ENCODE measurements at places on chromosomes 13 and 19.

- no peak for DNase-seq
These were observed 41.3 kb upstream of the NPAS1 start for GRCh38 chr19:46978171-46978869.

DNA sequence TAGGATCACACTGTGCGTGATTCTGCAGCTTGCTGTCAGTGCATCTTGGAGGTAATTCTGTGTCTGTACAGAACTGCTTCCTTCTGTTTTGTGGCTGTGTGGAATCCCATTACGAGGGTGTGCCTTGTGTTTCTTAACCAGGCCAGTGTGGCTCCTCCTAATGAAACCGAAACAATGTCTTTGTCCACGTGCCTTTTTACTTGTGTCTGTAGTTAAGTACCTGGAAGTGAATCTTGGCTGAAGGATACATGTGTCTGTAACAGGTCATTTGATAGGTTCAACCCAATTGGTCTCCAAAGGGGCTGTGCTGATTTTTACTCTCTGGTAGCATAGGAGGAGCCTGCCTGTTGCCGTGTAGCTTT lies 13.1 kb downstream of the NOP53 start:
- DNase-seq, result no peak

DNA sequence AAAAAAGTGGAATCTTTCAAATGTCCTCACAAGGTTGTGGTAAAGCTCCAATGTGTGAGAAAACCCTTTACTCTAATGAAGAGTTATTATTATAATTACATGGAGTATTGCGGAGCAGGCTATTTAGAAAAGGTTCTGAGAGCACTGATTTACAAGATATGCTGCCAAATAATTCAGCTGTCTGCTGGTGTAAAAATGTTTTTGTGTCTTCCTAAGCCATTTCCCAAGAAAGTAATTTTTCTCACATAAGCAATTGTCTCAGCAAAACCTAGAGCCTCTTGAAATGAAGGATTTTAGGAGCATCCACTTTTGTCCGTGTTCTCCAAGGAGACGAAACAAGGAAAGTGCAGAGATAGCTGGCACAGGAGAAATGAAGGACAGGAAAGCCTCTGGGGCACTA lies 229.6 kb upstream of the STARD13 start:
- DNase-seq, result no peak

DNA sequence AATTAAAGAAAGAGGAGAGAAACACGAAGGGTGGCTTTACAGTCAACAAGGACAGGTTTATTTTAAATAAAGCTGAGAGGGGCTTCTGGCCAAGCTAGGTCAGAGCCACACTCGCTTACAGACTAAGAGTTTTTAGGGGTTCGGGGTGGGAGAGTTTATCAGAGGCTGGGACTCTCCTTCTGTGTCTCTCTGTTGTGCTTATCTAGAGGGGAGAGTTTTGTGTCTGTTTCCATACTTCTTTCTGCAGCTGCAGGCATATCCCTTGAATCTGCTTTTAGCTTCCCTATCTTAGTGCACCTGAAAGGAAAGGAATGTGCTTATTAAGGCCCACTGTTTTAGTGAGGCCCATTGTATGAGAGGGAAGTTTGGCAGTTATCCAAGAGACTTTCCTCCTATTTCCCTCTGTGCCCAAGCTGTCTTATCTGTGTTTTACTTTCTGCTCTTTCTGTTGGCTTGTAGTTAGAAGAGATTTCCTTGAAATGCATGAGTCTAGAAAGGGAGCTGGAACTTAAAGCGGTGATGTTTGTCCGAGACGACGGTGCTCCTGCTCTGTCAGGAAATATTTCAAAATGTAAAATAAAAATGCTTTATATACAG lies 275.3 kb downstream of the KCTD12 start:
- no peak for DNase-seq

- no peak for DNase-seq
These were observed 28.1 kb upstream of the POMP start for GRCh38 chr13:28630869-28631268.

- no peak for DNase-seq
These were observed 10.6 kb upstream of the CEACAM4 start for GRCh38 chr19:41637484-41637883.

GRCh38 chr13:103287659-103288058 lies 221.4 kb upstream of the SLC10A2 start:
- DNase-seq, result no peak

GRCh38 chr13:24097667-24098066 lies 62.9 kb upstream of the SPATA13 start:
- no peak for DNase-seq

DNA sequence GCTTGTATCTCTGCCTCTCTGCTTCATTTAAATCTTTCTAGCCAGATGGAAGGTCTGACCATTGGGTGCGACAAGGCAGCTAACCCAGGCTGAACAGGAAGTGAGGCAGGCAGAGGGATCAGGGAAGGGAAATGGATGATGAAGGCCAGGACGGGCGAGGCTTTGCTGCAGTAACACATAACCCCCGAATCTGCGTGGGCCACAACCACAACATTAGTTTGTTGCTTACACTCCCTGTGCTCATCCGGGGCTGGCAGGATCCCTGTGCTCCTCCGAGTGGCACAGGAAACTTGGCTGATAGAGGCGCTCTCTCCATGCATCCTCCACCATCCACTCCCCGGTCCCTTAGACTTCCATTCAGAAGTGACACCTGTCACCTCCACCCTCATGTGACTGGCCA lies 1.1 kb upstream of the FLT3LG start:
- DNase-seq, result no peak

- DNase-seq, result no peak
These were observed at the start of gene RNF17 for GRCh38 chr13:24763596-24764275. Gene RNF17 (plus strand): TSS chr13:24764169. CDS start chr13:24764204, 35 bp downstream.

DNA sequence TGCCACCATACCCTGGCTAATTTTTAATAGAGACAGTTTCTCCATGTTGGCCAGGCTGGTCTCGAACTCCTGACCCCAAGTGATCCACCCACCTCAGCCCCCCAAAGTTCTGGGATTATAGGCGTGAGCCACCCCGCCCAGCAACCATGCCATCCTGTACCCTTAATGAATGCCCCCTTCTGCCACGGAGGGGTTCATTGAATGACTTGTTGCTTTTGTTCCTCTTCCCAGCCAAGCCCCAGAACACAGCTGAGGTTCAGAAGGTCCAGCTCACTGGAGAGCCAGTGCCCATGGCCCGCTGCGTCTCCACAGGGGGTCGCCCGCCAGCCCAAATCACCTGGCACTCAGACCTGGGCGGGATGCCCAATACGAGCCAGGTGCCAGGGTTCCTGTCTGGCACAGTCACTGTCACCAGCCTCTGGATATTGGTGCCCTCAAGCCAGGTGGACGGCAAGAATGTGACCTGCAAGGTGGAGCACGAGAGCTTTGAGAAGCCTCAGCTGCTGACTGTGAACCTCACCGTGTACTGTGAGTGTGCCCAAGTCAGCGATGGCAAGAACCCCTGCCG lies 6.0 kb downstream of the PVR start:
- no peak for DNase-seq

DNA sequence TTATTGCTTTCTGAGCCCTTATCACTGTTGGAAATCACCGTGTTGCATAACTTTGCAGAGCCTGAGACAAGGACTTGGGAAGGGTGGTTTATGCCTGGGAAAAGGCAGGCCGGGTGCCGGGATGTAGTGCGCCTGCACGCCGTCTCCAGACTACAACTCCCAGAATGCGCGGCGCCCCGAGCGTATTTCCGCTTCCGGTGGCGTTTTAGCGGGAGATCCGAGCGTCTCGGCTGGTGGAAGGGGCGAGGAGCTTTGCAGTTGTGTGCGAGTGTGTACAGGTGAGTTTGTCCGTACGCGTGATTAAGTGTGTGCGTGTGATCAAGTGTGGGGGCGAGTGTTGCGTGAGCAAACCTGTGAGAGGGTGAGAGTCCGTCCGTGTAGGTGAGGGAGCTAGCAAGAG lies 75.4 kb downstream of the PEG3 start:
- no peak for DNase-seq

- no peak for DNase-seq
These were observed 1.7 kb downstream of the UBXN6 start for GRCh38 chr19:4455719-4456475.

GRCh38 chr13:72165276-72165675 lies 298.3 kb upstream of the DACH1 start:
- DNase-seq, result no peak

DNA sequence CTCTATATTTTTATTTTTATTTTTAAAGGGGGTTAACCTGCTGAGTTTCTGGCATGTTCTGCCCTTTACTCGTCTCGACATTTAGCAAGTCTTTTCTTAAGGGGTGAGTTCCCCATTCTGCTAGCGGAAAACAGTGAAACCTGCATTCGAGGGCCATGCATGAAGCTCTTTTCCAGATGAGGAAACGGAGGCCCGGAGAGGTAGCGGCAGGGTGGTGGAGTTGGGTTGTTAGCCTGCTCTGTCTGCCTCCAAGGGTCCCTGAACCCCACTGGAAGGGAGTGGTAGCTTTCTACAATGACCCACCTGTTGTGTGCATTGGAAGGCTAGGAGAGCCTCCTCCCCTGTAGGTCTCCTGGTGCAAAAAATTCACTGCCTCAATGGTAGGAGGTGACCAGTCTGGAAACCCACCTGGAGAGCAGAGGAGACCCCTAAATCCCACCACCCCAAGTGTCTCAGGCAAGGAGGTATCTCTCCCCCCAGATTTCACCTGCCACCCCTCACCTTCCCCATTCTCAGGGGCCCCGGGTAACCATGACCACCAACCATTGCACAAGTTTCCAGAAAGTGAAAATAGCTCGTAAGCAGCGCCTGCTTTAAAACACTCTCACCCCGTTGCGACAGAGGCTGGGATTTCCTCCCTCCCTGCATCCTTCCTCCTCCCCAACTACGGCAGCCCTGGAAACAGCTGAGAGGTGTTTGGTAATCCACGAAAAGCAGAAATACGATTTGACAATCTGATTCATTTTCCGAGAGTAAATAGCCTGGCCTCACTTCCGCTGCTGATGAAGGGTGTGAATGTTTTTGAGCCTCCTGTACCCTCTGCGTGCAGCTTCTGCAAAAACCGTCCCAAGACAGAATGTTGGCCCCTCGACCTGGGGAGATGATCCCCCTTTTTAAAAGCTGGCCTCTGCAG lies 3.5 kb downstream of the KLF2 start:
- DNase-seq, result no peak

- DNase-seq, result no peak
These were observed 55.6 kb downstream of the SLC7A9 start for GRCh38 chr19:32813862-32814425.

DNA sequence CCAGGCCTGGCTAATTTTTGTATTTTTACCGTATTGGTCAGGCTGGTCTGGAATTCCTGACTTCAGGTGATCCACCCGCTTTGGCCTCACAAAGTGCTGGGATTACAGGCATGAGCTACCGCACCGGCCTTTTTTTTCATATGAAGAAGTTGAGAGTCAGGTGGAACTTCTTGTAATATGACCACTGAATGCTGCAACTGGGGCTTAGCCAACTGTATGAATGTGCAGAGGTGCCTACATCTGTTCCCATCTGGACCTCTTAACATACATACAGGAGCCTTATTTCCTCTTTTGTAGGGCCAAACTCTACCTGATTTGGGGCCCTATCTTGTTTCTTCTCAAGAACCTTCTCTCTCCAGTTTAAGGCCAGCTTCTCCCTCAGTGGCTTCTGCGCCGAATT lies 11.9 kb upstream of the GGACT start:
- DNase-seq, result no peak

DNA sequence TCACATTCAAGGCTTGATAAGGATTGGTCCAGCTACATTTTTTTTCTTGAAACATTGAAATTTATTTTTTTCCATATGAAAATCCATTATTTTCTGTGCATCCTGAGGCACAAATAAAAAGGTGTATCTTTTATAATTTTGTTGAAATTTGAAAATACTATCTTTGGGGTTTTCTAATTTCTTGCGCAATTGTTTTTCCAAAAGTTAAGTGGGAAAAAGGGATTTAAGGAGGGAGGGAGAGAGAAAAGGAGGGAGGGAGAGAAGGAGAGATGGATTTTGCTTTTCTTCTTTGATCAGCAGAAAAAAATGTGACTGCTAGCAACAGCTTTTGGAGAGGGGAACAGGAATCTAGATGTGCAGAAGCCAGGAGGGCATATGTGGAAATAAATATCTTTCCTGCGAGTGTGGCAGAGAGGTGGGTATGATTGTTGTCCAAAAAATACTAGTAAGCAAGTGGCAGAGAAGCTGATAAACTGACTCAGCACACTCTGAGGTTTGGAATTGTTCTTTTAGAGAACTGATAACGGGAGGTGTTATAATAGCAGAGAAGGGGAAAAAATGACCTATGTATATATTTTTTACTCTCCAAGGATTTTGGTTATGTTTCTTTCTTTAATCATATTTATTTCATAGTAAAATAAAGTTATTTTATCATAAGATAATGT lies 61.2 kb upstream of the EDNRB start:
- DNase-seq, result no peak

DNA sequence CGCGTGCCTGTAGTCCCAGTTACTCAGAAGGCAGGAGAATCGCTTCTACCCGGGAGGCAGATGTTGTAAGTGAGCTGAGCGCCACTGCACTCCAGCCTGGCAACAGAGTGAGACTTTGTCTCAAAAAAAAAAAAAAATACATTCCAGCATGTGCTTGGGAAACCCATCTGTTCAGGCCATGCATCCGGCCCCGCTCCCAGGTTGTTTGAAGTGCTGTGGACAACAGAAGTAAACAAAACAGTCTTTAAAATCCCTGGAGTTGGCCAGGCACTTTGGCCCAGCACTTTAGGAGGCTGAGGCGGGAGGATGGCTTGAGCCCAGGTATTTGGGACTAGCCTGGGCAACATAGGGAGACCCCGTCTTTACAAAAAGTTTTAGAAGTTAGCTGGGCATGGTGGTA lies 3.2 kb upstream of the PTPRS start:
- no peak for DNase-seq

- DNase-seq, result no peak
These were observed 54.4 kb upstream of the RGCC start for GRCh38 chr13:41402691-41403511.

DNA sequence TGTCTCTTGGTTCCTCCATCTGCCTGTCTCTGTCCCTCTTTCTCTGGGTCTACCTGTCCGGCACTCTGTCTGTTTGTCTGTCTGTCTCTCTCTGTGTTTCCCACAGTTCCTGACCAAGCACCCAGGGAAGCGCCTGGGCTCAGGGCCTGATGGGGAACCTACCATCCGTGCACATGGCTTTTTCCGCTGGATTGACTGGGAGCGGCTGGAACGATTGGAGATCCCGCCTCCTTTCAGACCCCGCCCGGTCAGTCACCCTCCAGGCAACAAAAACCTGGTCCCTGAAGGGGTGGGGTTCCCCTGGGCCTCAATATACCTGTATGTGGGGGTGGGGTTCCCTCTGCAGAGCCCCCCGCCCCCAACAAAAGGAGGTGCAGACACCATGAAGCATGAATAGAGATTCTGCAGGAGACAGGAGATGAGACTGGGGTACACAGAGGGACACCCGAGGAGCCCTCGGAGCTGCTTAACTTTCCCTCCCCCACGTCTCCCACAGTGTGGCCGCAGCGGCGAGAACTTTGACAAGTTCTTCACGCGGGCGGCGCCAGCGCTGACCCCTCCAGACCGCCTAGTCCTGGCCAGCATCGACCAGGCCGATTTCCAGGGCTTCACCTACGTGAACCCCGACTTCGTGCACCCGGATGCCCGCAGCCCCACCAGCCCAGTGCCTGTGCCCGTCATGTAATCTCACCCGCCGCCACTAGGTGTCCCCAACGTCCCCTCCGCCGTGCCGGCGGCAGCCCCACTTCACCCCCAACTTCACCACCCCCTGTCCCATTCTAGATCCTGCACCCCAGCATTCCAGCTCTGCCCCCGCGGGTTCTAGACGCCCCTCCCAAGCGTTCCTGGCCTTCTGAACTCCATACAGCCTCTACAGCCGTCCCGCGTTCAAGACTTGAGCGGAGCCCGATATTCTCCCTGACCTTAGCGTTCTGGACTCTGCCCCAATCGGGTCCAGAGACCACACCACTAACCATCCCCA lies 2.6 kb upstream of the CACNG7 start:
- DNase-seq, result peak; percentile 43

GRCh38 chr19:51357952-51358351 lies 8.2 kb downstream of the ETFB start:
- no peak for DNase-seq

GRCh38 chr13:46594374-46595078 lies 41.6 kb downstream of the LRCH1 start:
- no peak for DNase-seq

Data from progenitor cell of endocrine pancreas (in vitro differentiated cells).